ENCODE measurements at places on chromosomes 2 and 18. TPM values are rescaled to one million over a fixed set of nuclear protein-coding genes. Genes with fewer than 3 reads are reported as not detected.

DNA sequence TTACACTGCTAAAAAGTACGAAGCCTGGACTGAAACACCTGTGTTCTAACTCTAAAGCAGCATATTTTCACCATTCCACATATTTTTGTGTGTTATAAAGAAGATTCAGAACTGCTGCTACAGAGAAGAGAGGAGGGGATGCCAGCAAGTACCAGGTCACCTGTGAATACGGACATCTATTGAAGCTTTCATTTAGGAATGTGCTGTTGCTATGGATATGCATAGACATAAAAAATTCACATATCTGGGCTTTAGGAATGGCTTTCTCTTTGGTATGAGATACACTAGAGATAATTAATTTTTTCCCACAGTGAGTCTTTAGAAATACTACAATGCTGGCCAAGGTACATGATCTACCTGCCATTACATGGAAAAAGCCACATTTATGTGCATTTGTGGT lies 238.5 kb downstream of the WDR7 start:
- DNase-seq, result no peak

Gene AOX1
- total RNA-seq, result 18.3 TPM

GRCh38 chr2:26562811-26563645 lies 78.1 kb downstream of the CIB4 start:
- peak; percentile 30 for DNase-seq

DNA sequence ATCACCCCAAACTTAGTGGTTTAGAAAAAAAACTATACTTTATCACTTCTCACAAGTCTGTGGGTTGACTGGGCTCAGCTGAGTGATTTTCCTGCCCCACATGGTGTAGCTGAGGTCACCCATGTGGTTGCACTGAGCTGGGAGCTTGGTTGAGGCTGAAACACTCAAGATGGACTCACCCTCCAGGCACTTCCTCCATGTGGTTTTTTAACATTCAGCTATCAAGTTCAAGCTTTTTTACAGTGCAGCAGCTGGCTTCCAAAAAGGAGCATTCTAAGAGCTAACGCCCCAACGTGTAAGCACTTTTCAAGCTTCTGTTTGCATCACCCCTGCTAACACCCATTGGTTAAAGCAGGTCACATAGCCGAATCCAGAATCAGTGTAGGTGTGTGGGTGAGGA lies 105.9 kb upstream of the CREB1 start:
- DNase-seq, result no peak

Gene IMPACT
- total RNA-seq, result 13.8 TPM

GRCh38 chr18:48049757-48050156 lies 119.3 kb upstream of the SMAD2 start:
- DNase-seq, result no peak

Gene ACTG2
- 75.4 TPM for total RNA-seq

Gene CCDC121
- total RNA-seq, result 3.2 TPM
